Activated CD8-positive, alpha-beta memory T cell treated with anti-CD3 and anti-CD28 coated beads, Interleukin-2, amount 50 U/mL, for 4 hours (primary cell): ENCODE measurements at places on chromosomes 13 and 19.

DNA sequence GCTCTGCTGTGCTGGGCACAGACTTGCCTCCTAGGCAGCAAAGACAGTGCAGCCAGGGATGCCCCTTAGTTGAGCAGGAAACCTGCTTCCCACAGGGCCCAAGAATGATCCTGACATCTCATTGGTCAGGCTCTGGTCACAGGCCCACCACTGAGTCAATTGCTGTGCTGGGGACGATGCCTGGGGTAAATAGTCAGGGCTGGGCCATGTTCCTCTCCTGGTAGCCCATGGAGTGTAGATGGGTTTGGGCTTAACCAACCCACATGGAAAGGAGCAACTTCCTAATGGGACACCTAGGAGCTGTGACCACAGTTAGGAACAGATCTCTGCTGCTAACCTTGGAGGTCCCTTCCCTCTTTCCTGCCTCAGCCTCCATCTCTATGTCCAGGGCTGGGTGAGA lies 212.5 kb upstream of the ZNF536 start:
- no peak for DNase-seq

DNA sequence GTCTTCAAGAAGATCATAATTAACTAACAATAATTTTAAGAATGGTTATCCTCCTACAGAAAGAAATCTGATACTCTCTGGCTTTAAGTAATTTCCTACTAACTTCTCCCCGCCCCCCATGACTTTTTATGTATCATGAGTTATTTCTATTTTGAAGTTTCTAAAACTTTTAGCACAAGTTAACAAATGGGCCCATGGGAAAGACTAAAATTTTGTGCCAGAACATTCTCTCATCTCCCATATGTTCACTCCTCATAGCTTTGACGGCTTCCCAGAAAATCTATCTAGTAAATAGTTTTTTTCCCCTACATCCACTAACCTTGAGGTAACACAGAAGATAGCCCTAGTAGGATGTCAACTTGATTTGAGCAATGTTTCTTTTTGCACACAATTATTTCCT lies 148.3 kb downstream of the POSTN start:
- DNase-seq: no peak

DNA sequence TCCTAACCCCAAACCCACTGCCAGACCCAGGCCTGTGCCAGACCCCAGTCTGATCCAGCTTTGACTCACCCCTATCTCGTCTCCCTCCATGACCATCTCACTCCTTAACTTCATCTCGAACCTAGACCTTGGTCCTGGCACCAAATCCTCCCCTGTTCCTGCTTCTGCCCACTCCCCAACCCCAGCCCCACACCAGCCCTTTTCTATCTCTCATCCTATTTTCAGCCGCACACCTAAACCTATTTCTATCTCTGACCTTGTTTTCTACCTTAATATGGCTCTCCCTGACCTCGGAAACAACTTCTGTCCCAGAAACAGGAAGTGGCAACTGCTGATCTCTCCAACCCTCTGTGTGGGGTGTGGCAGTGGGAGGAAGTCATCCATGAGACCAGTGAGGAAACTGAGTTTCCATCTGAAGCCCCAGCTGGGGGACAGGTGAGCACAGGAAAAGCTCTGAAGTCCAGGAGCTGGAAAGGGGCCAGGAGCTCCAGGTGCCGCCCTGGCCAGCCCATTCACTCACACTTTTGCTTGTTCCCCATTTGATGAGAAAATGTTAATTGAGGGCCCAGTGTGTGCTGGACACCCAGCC lies 13.7 kb downstream of the PTH2 start:
- DNase-seq: no peak

GRCh38 chr13:99331881-99332293 lies 24.7 kb upstream of the GPR183 start:
- DNase-seq: no peak

GRCh38 chr13:106492588-106493475 lies 42.6 kb downstream of the EFNB2 start:
- DNase-seq: no peak

GRCh38 chr13:29556742-29557141 lies 38.7 kb downstream of the SLC7A1 start:
- DNase-seq: no peak

DNA sequence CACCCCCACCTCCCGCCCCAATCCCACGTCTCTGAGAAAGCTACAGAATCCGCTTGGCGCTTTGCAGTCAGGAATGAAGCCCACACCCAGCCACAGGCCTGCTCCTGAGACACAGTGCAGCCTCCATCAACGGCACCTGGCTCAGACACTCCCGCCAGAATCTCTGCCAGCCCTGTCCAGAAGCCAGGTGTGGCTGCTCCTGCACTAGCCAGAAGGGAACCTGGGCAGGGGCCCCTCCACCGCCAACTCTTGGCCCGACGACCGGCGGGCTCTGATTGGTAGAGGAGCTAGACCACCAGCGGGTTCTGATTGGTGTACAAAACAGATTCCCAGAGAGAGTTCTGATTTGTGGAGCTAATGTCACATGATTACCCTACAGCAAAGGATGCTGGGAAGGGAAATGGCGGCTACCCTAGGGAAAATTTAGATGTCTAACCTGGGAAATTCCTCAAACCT lies 2.9 kb upstream of the PPP6R1 start:
- DNase-seq: no peak

GRCh38 chr19:36460046-36460445 lies 29.3 kb downstream of the ZNF566 start:
- no peak for DNase-seq
